Thyroid gland (tissue), 4 donors: ENCODE measurements at places on chromosomes 3 and 15. TPM values are rescaled to one million over a fixed set of nuclear protein-coding genes. Genes with fewer than 3 reads are reported as not detected.

GRCh38 chr3:16249336-16249735 is 15.4 kb downstream of the DPH3 start:
- DNase-seq: no peak
- peaks cover 4% of the 10 kb centered on the region for H3K4me1 ChIP-seq
- no peak overlapping the region for H3K4me3 ChIP-seq
- no peaks in the 10 kb centered on the region for H3K36me3 ChIP-seq

DNA sequence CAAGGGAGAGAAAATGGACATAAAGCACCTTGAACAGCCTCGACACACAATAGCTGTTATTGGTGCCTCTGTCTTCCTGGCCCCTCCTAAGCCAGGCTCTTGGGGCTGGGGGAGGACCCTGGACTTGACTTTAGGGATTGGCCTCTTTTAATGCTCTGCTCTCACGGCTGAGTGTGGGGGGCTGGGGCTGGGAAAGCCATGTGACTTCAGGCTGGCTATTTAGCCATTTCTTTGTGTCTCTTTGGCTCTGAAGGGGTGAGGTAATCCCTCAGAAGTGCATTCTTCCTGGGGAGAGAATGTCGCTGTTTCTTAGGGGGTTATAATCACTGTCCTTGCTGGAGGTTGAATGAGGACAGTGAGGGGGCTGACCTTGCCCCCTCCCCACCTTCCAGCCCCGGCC is 26.2 kb downstream of the MAGEF1 start:
- no peaks in the 10 kb centered on the region for H3K36me3 ChIP-seq
- H3K4me1 ChIP-seq: peaks cover 3% of the 10 kb centered on the region
- peak; percentile 13 for DNase-seq
- no peaks in the 10 kb centered on the region for H3K27me3 ChIP-seq

DNA sequence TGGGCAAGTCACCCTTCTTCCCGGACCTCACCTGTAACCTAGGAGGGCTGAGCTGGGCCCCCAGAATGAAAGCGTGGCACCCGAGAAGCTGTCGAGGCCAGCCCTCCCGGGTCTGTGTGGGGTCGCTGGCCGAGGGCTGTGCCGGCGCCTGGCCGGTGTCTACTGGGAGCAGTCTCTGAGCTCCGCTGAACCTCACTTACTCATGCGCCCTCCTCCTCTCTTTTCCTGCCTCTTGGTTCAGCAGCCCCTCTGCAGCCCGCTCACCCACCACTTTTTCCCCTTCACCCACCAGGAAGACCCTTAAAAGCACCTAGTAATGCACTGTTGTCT is 419 bp downstream of the HYKK start:
- no peaks in the 10 kb centered on the region for H3K36me3 ChIP-seq
- H3K27ac ChIP-seq: peak overlapping the region; percentile 50
- H3K27me3 ChIP-seq: no peaks in the 10 kb centered on the region
- peaks cover 6% of the 10 kb centered on the region for H3K4me1 ChIP-seq
- peak overlapping the region; percentile 61 for H3K4me3 ChIP-seq
- DNase-seq: no peak

GRCh38 chr3:11211531-11212298 is 57.4 kb downstream of the HRH1 start:
- H3K36me3 ChIP-seq: no peaks in the 10 kb centered on the region
- H3K27me3 ChIP-seq: no peaks in the 10 kb centered on the region
- H3K4me1 ChIP-seq: peaks cover 7% of the 10 kb centered on the region
- H3K27ac ChIP-seq: no peak overlapping the region

ANKRD63 gene
- total RNA-seq: not detected

CP gene
- total RNA-seq: 111 TPM

- H3K27me3 ChIP-seq: no peaks in the 10 kb centered on the region
- no peak overlapping the region for H3K27ac ChIP-seq
- DNase-seq: no peak
Measured at GRCh38 chr15:63544258-63545026, 40.0 kb downstream of the USP3 start.

DNA sequence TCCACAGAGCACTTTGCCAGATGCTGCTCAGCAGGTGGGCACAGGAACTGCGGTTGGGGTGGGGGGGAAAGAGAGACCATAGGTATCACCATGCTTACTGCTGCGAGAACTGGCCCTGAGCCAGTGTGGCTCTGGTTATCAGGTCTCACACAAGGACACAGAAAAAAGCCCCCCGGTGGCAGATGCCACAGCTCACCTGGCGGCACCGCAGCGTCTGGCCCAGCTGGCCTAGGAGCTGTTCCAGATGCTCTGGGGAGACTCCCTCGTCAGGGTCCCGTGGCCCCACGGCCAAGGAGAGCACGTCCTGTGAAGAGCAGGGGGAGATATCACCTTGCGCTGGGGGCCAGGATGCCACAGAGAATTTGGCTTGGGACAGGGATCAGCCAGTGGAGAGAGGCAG is 10.8 kb downstream of the CDAN1 start:
- H3K4me1 ChIP-seq: no peaks in the 10 kb centered on the region
- no peak overlapping the region for H3K27ac ChIP-seq
- DNase-seq: no peak
- H3K36me3 ChIP-seq: peaks cover 36% of the 10 kb centered on the region

GRCh38 chr3:196843435-196844110 is 24.1 kb upstream of the SENP5 start:
- H3K4me1 ChIP-seq: no peaks in the 10 kb centered on the region
- DNase-seq: no peak
- no peaks in the 10 kb centered on the region for H3K27me3 ChIP-seq
- H3K36me3 ChIP-seq: no peaks in the 10 kb centered on the region
- no peak overlapping the region for H3K27ac ChIP-seq
- no peak overlapping the region for H3K4me3 ChIP-seq

GRCh38 chr15:52288986-52289385 is 6.6 kb downstream of the MYO5C start:
- H3K4me3 ChIP-seq: no peak overlapping the region
- no peaks in the 10 kb centered on the region for H3K27me3 ChIP-seq
- DNase-seq: no peak
- H3K27ac ChIP-seq: peak overlapping the region; percentile 91
- H3K4me1 ChIP-seq: peaks cover 42% of the 10 kb centered on the region

SLC7A14 gene
- total RNA-seq: 0.13 TPM

LHFPL4 gene
- 0.13 TPM for total RNA-seq

- no peak for DNase-seq
- H3K27me3 ChIP-seq: no peaks in the 10 kb centered on the region
- H3K36me3 ChIP-seq: no peaks in the 10 kb centered on the region
Measured at GRCh38 chr15:38687775-38688495, 123.3 kb upstream of the RASGRP1 start.

GRCh38 chr15:44781128-44781810 is 44.9 kb downstream of the TRIM69 start:
- no peaks in the 10 kb centered on the region for H3K4me1 ChIP-seq
- DNase-seq: no peak
- no peaks in the 10 kb centered on the region for H3K36me3 ChIP-seq
- H3K4me3 ChIP-seq: no peak overlapping the region
- H3K27me3 ChIP-seq: no peaks in the 10 kb centered on the region

ROBO2 gene
- 0.56 TPM for total RNA-seq

DNA sequence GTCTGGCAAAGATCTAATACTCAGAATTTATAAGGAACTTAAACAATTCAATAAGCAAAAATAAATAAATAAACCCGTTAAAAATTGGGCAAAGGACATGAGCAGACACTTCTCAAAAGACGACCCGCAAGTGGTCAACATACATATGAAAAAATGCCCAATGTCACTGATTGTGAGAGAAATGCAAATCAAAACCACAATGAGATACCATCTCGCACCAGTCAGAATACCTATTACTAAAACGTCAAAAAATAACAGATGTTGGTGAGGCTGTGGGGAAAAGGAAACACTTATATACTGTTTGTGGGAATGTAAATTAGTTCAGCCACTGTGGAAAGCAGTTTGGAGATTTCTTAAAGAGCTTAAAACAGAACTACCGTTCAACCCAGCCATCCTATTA is 188.0 kb upstream of the MRPL3 start:
- H3K36me3 ChIP-seq: no peaks in the 10 kb centered on the region
- no peak overlapping the region for H3K4me3 ChIP-seq
- no peak overlapping the region for H3K27ac ChIP-seq
- no peaks in the 10 kb centered on the region for H3K4me1 ChIP-seq
- H3K27me3 ChIP-seq: no peaks in the 10 kb centered on the region
- no peak for DNase-seq

GOLGA8Q gene
- 21.1 TPM for total RNA-seq

GRCh38 chr15:26201177-26201858 is 338.2 kb upstream of the ATP10A start:
- H3K4me3 ChIP-seq: no peak overlapping the region
- no peaks in the 10 kb centered on the region for H3K27me3 ChIP-seq
- no peaks in the 10 kb centered on the region for H3K36me3 ChIP-seq
- no peaks in the 10 kb centered on the region for H3K4me1 ChIP-seq

DNA sequence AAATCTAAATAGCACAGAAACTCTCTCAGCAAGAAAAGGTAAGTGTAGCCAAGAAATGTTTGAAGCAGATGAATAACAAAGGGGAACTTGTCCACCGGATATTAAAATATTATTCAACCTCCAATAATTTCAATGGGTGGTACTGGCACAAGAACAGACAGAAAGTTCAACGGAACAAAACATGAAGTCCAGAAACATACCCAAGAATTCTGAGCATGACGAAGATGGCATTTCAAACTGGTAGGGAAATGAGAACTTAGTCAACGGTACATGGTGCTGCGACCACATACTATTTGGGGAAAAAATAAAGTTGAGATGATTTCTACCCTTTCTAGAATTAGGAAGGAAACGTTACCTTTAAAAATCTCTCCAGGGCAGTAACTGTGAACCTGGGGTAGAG is 5.5 kb downstream of the CHSY1 start:
- no peak for DNase-seq
- no peak overlapping the region for H3K4me3 ChIP-seq
- H3K36me3 ChIP-seq: no peaks in the 10 kb centered on the region
- H3K4me1 ChIP-seq: peaks cover 31% of the 10 kb centered on the region
- no peak overlapping the region for H3K27ac ChIP-seq

DNA sequence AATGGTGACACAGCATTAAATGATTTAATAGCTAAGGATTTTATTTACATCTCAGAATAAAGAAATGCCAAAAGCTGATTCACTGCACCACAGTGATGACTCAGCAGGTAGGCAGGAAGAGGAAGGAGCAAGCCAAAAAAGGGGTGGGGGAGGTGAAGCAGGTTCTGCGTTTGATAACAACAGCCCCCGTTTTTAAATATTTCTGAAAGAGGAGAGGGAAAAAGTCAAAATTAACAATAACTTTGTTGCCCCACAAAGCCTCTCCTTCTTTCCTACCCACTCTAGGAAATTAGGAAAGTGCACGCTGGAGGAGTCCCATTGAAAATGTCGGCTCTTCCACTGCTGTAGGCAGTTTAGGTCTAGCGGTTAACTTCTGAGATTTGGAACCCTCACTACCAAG is 9.9 kb upstream of the CCDC54 start:
- no peak for DNase-seq
- H3K4me3 ChIP-seq: no peak overlapping the region
- H3K4me1 ChIP-seq: no peaks in the 10 kb centered on the region
- H3K27me3 ChIP-seq: no peaks in the 10 kb centered on the region

DNA sequence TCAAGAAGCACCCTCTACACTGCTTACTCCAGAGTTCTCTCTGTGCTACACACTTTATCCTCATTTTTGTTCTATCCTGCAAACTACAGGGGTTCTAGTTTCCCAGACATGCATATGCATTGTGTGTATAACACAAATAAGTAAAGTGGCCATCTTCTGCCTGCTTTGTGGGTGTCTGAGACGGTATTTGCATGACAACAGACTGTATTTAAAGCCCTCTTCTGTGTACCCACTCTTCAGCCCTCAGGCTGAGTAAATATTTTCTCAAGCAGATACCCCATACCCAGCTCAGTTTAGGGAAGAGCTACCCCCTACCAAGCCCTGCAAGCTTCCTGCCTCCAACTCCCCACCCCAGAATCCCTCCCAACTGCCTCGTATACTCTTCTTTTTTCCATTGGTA is 31.7 kb downstream of the SYNPR start:
- no peak for DNase-seq
- H3K27me3 ChIP-seq: no peaks in the 10 kb centered on the region
- H3K4me3 ChIP-seq: no peak overlapping the region
- H3K36me3 ChIP-seq: no peaks in the 10 kb centered on the region

SNX22 gene
- total RNA-seq: 241 TPM

- H3K36me3 ChIP-seq: no peaks in the 10 kb centered on the region
- DNase-seq: peak; percentile 55
- H3K27me3 ChIP-seq: no peaks in the 10 kb centered on the region
- no peak overlapping the region for H3K27ac ChIP-seq
Measured at GRCh38 chr3:192444096-192444790, 283.1 kb downstream of the FGF12 start.

DNA sequence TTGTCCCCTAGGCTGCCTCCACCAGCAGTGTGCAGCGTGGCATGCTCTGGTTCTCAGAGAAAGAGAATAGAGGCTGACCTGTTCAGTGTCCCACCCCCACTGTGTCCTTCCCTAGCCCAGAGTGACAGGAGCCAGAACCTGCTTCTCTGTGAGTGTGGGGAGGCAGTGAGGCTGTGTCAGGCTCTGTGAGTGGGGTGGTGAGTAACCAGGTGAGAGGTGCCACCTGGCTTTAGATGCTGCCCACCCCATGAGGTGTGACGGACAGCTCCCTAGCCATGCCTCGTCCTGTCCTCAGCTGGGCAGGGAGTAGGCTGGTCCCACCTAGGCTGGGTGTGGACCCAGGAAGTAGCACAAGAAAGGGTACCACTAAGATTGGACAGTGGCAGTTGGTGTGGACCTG is 6.3 kb downstream of the TEX264 start:
- H3K27ac ChIP-seq: no peak overlapping the region
- peaks cover 3% of the 10 kb centered on the region for H3K4me1 ChIP-seq
- H3K4me3 ChIP-seq: no peak overlapping the region
- H3K27me3 ChIP-seq: no peaks in the 10 kb centered on the region
- H3K36me3 ChIP-seq: no peaks in the 10 kb centered on the region
- no peak for DNase-seq

GRCh38 chr15:80695099-80695910 is at the start of gene ABHD17C:
Gene ABHD17C (plus strand): TSS chr15:80695310. CDS start chr15:80695430, 120 bp downstream.
- H3K27ac ChIP-seq: peak within 1 kb of the TSS; percentile 79
- peak; percentile 66 for DNase-seq
- H3K27me3 ChIP-seq: no peaks in the 10 kb centered on the region

GRCh38 chr3:42180901-42181300 is 85.1 kb downstream of the CCK start:
- H3K27ac ChIP-seq: no peak overlapping the region
- no peaks in the 10 kb centered on the region for H3K27me3 ChIP-seq
- no peaks in the 10 kb centered on the region for H3K36me3 ChIP-seq
- H3K4me1 ChIP-seq: peaks cover 21% of the 10 kb centered on the region

GUCA1C gene
- not detected for total RNA-seq

DNA sequence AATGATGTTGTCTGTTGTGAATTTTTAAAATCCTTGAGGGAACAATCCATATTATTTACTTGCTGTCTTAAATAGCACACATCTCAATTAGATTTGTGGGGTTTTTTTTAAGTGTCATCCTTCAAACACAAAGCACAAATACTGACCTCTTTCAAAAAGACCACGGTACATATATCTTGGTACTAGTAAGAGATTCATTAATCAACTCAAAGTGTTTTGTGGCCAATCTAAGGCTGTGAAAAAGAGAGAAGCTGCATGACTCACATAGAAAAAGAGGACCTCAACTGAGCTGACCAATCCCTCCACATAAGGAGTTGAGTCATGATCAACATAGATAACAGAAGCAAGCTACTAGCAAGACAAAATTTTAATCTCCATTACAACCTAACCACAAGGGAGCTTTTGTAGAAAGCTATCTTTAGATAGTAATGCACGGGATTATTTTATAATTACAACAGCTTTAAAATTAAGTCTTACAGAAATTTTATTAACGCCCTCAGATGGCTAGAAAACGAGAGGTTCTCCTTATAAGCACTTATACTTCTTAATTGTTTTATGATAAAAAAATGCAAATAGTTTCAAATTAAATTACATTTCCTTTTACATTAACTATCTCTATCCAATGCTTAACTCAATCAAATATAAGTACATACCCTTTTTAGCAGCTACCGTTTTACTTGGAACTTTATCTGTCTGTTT is 60.5 kb downstream of the TOP2B start:
- H3K4me1 ChIP-seq: no peaks in the 10 kb centered on the region
- H3K27me3 ChIP-seq: no peaks in the 10 kb centered on the region
- H3K27ac ChIP-seq: no peak overlapping the region
- no peak overlapping the region for H3K4me3 ChIP-seq
